ENCODE measurements at places on chromosomes 13 and 19.

DNA sequence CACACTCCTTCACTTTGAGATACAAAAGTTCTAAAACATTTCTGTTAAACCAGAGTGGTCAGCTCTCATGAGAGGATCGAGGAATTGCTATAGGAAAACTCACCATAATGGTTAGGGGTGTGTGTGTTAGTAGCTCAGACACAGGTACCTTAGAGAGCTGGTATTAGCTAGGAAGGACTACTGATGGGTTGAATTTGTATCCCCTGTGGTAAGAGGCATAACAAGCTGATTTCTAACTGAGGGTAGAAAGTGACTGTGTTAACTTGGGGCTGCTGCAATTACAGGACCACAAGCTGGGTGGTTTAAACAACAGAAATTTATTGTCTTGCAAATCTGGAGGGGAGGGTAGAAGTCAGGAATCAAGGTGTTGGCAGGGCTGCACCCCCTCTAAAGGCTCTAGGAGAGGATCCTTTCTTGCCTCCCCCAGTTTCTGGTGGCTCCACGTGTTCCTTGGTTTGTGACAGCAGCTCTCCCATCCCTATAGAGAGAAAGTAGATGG is 17.4 kb downstream of the LEUTX start:
- no peak for DNase-seq

GRCh38 chr19:41327576-41328156 is 17.7 kb downstream of the CCDC97 start:
- no peak for DNase-seq

DNA sequence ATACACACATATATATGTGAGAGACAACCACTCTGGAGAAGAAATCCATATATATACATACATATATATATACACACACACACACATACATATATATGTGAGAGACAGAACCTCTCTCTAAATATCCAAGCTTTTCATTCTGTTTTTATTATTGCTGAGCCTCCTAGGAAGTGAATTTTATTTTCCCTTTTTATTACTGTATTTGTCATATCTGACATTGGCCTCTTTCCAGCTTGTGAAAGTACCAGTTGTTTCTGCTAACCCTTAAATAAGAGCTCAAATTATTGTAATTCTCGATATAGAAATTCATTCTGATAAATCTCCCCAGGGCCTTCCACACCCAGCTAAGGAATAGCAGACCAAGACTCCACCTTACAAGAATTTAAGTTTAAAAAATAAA is 81.0 kb downstream of the NUFIP1 start:
- no peak for DNase-seq

GRCh38 chr19:39514840-39515550 is at the start of gene SELENOV:
TSS of gene SELENOV (plus strand) at chr19:39515139. CDS start at chr19:39515213, 74 bp downstream.
- no peak for DNase-seq

DNA sequence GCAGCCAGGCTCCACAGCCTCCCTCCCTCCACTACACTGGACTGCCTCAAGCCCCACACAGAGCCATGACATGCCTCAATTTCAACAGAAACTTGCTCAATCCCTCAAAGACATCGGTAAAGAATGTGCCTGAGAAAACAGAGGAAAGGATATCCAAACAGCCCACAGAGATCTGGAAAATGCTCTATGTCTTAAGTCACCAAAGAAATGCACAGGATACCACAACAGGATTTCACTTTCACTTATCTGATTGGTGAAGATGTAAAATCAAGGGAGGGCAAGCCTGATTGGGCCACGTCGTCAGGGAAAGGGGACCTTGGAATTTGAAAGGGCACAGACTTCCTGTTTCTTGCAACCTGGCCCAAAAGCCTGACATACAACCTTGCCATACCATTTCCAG is 14.2 kb downstream of the CACNA1A start:
- DNase-seq = no peak

DNA sequence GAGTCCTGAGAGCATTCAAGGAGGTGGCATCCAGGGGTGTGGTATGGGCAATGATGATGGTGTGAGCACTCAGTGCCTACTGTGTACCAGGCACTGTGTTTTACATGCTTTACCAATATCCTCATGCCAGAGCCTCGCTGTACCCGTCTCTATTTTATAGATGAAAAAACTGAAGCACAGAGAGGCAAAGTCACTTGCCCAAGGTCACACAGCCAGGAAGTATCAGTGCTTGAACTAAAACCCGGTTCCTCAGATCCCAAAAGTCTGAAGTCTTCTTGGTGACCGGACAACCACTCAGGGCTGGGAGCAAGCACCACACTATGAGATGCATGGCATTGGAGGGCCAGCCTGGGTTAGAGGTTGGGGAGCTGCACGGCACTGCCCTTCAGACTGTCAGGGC is 84.1 kb downstream of the CHST8 start:
- DNase-seq = no peak
